ENCODE measurements at places on chromosomes 1 and 21.

GRCh38 chr1:160640359-160641123 is 6.3 kb downstream of the SLAMF1 start:
- DNase-seq, result no peak

- no peak for DNase-seq
These were observed 24.2 kb upstream of the PHTF1 start for GRCh38 chr1:113783254-113784103.

- DNase-seq, result no peak
These were observed 33.3 kb downstream of the ALG14 start for GRCh38 chr1:95039360-95040031.

DNA sequence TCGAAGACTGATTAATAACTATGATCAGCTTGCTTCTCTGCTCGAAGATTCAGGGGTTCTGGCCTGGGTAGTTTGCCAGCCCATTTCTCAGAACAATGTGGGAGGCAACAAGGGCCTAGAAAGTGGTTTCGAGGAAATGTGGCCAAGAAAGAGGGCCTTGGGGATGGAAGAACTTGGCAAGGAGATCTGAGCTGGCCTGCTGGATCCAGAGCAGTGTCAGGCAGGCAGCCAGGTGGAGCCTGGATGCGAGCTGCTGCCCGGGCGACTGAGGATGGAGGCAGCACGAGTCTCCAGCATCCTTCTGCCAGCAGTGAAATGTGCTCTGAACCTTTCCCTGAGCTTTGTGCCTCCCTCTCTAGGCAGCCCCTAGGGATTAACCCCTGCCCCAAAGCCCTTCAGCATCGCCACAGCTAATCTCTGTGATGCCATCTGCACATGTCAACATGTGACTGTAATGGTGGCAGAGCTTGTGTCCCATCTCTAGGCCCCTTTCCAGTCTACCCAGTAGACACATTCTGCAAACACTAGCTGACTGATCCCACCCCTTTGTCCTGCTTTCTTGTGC is 61.0 kb upstream of the NEK2 start:
- no peak for DNase-seq

GRCh38 chr1:208161005-208161404 is 83.2 kb downstream of the PLXNA2 start:
- no peak for DNase-seq

- DNase-seq, result no peak
These were observed 36.6 kb upstream of the POU2F1 start for GRCh38 chr1:167184081-167184480.

DNA sequence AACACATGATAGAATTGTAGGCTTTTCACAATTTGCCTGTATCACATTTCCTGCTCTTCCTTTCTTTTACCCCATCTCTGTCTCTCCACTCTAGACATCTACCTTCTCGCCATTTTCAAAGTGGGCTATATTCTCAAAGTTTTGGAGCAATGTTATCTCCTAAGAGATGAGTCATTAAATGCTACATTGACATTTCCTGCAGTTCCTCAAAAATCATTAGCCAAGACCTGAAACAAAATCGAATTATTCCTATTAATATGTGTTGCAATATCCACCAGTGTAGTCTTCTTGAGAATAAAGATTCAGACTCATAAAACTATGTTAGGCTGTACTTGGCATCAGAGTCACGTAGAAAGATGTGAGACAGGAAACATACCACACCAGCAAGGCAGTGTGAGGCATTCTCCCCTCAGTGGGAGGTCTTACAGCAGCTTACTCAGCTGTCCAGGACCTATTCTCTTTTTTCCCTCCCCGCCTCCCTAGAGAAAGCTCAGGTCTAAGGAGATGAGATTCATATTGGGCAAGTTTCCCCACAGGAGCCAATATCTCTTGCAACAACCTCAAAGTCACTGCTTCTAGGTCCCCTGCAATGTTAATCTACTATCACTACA is 38.8 kb downstream of the FRRS1 start:
- no peak for DNase-seq

DNA sequence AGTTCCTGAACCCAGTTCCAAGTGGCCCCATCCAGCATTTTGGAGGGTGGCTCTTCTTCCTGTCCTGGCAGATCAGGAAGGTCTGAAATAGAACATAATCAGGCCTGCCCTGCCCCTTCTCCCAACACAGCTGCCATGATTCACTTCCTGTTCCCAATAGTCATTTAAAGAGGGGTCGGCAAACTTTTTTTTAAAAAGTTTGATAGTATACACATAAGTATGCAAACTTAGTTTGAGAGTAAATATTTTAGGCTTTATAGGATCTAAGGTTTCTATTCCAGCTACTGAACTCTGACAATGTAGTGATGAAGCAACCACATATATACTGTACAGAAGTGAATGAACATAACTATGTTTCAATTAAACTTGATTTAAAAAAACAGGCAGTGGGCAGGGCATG is 66.4 kb downstream of the LUZP1 start:
- no peak for DNase-seq

GRCh38 chr1:84506729-84507453 is 510 bp upstream of the GNG5 start:
- no peak for DNase-seq

DNA sequence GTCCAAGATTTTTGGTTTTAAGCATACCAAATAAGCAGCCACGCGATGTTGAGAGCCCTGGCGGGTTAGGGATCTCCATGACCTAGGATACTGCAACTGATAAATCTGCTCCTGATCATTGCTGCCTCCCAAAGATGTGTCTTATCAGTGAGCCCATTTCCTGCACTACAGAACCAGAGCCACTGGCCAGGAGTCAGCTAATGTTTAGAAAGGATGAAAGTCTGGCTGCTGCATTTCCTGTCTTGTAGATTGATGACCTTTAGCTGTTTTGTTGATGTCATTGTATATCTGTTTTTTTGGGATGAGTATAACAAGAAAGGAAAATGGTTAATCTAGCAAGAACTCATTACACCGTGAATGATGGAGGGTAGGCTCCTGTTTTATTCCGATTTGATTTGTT is 74.5 kb downstream of the C1orf21 start:
- DNase-seq, result no peak

DNA sequence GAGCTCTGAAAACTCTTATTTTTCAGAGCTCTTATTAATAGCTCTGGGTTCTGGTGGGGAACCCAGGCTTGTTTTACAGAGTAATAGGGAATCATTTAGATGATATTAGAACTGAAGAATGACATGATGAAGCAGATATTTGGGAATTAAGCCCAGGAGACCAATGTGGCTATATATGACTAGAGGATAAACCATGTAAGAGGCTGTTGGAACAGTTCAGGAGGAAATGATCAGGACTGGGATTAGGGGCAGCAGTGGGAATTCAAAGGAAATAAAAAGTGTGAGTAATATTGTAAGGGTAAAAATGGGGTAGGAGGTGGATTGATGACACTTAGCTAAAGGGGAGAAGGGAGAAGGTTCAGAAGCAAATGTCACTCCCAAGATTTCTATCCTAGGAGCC is 58.6 kb downstream of the GIPC2 start:
- no peak for DNase-seq

- DNase-seq, result no peak
These were observed 48.9 kb downstream of the UBIAD1 start for GRCh38 chr1:11321656-11322491.

DNA sequence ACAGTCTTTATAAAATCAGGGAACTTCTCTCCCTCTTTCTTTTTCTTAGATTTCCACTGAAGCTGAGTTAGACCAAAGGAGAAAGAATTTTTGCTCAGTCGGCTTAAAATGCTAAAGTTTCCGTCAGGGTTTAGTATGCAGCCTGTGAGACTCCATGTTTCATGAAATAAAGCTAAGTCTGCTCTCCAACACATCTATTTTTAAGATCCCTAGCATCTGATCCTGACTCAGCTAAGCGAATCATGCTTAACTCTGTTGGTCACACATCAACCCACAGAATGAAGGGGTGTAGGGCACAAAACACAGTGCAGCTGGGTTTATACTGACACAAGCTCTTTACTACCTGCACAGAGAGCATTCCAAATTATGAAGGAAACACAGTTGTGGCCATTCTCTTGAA is 102.4 kb upstream of the ZNF281 start:
- DNase-seq, result no peak

DNA sequence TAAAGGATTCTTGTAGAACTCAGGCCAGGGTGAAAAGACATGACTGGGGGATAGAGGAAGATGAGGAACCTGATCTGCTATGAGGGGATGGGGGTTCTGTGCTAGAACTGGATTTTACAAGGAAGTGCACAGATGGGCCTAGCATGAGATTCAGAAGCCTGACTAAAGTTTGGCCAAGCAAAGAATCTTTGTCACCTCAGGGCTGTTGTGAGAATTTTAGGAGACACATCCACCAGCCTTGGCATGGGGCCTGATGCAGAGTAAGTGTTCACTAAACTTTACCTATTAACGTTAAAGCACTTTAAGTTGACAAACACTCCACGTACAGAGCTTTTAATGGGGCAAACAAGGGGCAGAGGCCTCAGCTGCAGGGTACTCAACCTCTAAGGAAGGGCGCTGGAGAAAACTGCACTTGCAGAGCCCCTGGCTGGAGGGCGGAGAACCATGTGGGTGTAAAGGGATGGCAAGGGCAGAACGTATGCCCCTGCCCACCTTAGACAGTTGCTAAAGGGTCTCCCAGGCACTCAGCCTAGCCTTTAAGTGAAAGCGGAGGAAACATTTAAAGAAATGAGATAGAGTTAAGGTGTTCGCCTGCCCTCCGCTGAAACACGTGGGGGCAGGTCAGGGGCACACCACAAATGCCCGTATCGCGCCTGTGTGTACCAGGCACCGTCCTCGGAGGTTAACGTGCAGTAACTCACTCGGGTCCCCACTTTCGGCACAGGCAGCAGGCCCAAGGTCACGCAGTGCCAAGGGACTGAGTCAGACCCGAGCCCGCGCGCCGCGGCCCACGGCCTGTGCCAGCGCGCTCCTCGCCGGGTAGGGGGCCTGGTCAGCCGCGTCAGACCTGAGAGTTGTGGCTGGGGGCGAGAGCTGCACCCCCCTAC is 990 bp upstream of the MRPS6 start:
- DNase-seq, result no peak

GRCh38 chr1:218556016-218556415 is 210.9 kb downstream of the TGFB2 start:
- DNase-seq, result no peak

DNA sequence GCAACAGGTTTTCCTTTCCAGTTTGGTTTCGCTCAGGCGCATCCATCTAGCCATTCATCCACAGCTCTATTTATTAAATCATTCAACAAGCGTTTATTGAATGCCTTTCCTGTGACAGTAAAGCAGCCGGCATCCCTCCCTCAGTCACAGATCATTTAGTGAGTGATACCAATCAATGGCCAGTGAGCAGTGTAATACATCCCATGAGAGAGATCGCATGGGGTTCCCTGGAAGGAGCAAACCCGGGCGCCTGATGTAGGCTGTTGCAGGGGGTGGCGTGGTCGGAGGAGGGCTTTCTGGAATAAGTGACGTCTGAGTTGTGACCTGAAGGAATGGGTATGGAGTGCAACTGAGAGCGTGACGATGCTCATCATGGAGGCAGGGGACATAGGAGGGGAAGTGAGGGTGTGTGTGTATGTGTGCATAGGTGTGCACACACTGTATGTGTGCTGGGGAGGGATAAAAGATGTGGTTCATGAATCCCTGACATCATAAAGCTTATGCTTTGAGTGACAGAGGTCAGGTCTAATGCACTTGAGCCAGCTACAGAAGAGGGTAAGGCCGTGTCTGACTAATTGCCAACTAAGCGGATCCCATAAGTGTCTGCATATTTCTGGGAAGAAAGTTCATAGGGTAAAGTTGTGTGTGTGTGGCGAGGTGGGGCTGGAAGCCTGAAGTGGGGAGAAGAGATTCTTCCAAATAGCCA is 6.6 kb downstream of the FCMR start:
- no peak for DNase-seq

GRCh38 chr1:24263211-24263610 is 55.9 kb upstream of the GRHL3 start:
- DNase-seq, result no peak

DNA sequence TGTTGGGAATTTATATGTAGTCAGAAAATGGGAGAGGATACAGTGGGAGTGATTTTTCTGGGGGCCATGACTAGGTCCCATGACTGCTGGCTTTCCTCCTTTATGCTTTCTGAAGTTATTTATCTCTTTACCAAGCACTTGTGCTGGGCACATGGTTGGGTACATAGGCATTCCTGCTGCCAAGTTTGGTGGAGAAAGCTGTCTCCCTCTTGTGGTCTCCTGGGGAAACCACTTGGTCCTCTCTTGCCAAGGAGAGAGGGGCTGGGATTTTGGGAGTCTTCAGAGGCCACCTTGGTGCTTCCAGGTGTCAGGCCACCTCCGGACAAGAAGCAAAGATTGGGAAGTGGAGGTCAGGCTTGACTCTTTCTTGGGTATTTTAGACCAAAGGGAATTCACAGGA is 120.2 kb upstream of the KCNE2 start:
- DNase-seq, result no peak

- DNase-seq, result no peak
These were observed 59.3 kb upstream of the ABCG1 start for GRCh38 chr21:42159560-42160110.

DNA sequence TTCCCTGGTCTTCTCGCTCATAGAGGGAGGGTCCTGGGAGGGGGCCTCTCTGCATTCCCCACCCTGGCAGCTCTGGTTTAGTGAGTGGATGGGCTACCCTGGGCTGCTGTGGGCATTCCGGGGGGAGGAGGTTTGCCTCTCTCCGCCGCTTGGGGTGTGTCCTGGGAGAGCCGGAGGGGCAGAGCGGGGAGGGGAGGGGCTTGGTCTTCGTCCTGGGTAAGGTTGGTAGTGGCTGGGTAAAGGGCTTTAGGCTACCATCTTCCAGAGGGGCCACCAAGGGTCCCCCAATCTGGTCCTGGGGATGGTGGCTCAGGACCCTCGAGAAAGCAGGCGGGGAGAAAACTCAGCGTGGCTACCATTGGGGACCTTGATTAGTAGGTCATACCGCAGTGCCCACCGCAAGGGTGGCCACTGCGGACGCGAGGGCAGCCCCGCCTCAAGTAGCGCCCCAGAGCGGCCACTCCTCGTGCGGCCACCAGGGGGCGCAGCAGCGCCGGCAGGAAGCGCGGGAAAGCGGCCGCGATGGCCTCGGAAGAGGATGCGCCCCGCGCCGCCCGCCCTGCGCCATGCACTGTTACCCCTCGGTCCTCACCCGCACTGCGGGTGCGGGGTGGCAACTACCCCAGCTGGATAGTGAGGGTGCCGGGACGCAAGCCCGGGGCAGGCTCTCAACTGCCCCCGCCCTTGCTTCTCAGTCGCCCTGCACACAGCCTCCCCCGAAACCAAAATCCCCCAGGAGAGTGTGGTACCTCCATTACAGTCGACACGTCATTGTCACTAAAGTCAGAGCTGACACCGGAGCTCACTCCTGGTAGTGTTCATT is 44.1 kb upstream of the SLC25A33 start:
- no peak for DNase-seq

DNA sequence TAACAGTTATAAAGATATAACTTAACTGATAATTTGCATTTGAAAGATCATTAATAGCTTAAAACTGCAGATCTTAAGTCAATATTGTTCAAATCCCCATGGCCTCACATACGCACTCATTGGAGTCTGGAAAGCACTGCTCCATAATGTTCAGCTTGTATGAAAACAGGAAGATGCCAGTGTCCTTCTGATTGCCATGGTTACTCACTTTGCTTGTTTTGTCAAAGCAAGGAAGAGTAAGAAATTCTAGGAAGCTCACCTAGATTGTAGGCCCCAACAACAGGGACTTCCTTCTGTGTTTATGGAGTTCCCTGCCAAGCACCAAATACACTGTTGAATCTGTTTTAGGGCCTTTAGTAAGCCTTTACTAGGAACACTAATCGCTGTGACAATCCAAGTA is 10.9 kb downstream of the GAS5 start:
- no peak for DNase-seq

All from left renal pelvis (tissue), 4 donors.